ENCODE measurements at places on chromosomes 2 and 18.
A peak's percentile ranks its signal among the peaks of the same experiment; 100 is the strongest.

GRCh38 chr2:26364669-26365068 lies 18.1 kb upstream of the ADGRF3 start:
- no peak for DNase-seq

GRCh38 chr2:73176205-73176880 lies 26.0 kb upstream of the NOTO start:
- DNase-seq: no peak

- no peak for DNase-seq
Measured at GRCh38 chr2:213691351-213691750, 407.1 kb downstream of the SPAG16 start.

DNA sequence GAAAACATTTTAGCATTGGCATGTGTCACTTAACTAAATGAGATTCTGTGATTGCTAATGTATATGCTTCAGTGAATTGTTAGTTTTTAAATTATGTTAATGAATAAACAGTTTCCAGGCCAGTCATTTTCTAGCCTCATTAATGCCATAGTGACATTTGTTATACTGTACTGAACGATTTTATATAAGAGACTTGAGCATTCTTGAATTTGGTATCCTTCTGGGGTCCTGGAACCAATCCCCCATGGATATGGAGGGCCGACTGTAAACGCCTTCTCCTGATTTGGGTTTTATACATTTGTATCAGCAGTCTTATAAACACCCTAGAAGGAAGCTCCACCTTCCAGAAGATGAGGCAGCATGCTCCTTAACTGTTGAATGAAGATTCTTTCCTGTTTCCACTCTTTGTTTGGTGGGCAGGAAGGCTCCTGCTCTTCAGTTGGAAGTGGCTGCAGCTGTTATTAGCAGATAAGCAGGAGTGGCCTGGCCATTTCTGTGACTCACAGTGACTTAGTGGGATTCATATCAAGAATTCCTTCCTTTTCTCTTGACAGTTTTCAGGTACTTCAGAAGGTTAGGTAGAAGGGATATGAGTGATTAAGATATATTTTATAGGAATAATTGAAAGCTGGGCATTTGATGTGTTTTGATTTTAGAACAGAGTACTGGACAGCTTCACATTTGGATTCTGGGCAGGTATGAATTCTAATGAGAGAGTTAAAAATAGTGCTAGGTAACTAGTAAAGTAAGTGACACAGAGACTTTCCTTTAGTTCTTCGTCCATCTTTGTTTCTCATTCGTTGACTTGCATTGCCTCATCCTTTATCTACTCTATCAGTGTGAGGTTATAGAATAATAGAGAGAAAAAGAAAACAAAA lies 124.9 kb downstream of the PLCL1 start:
- DNase-seq: no peak

DNA sequence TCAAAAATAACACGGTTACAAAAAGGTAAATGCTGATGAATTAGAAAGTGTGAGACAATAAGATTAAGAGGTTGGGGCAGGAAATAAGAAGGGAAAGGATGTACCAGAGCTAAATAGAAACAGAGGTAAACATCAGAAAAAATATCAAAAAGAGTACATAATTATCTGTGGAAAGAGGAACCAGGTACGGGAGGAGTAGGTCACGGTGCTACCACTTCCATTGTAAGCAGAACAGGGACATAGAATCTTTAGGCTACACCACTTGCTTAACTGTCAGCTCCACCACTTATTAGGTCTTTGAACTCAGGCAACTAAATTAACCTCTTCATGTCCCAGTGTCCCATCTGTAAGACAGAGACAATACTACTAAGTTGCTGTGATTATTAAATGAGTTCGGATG lies 350.3 kb downstream of the LRATD1 start:
- no peak for DNase-seq

DNA sequence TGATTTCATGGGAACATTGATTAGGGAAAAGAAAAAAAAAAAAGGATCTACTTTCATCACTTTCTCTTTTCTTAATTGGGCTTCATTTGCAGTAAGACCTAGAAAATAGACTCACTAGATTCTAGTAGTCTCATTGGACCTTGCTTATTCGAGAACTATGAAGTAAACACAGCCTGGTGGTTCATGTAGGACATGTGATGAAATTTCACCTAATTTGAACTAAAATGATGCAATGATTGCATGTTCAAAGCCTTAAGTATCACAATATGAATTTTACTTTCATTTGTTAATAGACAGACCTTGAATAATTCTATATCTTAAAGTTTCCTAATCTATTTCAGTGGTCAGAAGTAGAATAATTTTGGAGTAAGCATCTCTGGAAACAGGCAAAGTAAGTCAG lies 688.9 kb upstream of the NRXN1 start:
- DNase-seq: no peak

GRCh38 chr2:32772638-32773447 lies 145.0 kb downstream of the TTC27 start:
- DNase-seq: peak; percentile 76

DNA sequence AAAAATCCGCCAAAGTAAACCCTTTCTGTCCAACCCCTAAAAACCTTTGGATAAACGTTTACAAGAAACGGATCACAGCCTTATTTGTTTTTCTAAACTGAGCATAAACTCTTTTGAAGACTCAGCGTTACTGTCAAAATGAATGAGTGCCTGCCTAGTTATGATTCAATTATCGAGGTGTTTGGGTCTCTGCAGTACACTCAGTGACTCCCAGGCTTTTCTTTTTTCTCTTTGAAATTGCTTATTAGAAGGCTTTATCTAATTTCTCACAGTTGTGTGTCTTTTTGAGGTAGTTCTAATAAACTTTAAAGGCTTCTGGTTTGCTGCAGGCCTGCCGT lies 663 bp downstream of the RHBDD1 start:
- DNase-seq: no peak

- DNase-seq: no peak
Measured at GRCh38 chr18:62328586-62329525, 3.7 kb downstream of the TNFRSF11A start.

DNA sequence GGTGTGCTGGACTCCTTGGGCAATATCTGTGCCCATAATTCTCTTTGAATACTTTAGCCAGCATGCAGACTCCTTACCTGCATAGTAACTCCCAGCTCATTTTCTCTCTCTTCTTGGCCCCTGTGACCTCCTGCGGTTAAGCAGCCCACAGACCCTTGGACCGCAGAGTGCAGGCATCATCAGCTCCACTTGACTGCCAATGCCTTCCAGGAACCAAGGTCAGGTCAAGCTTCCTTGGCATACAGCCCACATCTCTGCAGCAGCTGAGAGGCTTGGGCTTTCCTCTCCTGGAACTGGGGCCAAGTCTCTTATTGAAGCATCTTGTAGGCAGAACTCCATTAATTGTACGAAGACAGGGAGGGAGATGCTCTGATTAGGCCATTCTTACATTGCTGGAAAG lies 130.1 kb upstream of the PIEZO2 start:
- no peak for DNase-seq

- DNase-seq: peak; percentile 69
Measured at GRCh38 chr18:37393945-37394609, 171.5 kb downstream of the CELF4 start.
